ENCODE measurements at places on chromosomes 13 and 19.

DNA sequence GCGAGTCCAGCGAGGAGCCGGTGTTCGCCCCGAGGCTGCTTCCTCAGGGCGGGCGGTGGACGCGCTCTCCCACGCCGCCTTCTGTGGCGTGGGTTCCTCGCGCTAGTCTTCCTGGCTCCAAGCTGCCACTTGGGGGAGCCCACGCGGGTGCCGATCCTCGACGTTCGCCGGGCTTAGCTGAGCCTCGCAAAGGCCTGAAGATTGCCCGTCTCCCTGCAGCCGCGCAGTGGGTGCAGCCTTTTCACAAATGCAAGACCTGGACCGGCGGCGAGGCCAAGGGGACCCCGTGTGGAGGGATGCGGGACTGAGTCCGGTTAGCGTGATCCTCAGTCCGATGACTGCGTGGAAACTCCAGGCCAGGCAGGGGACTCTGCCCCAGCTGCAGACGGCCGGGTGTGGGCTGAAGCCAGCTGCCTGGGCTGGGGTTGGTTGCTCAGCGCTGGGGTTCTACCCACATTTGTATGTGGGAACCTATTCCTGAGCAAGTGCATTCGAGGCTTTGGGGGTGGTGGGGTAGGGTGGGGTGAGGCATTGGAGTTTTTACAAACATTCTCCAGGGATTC lies 16.6 kb upstream of the LRP3 start:
- no peak for DNase-seq

DNA sequence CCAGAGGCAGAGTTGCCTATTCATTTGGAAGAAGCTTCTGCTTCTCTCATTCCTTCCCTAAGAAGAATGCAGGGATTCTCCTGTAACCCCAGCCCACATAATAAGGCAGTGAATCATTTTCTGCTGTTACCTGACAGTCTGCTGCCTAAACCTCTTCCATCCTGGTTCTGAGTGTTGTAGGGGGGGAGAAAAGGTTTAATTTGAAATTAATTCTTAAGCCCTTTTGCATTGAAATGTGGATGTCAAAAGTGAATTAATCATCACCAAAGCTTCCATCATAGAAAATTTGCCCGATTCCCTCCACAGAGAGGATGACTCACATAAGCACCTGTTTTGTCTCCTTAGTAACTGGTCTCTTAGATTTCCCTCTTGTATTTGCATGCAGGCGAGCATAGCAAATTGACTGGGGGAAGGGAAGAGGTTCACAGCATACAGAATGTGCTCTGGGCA lies 146.7 kb upstream of the FNDC3A start:
- peak; percentile 2 for DNase-seq

- DNase-seq = peak; percentile 46
Measured at GRCh38 chr13:97976610-97977521, 23.4 kb downstream of the IPO5 start.

- DNase-seq = no peak
Measured at GRCh38 chr13:28753946-28754345, 35.2 kb upstream of the SLC46A3 start.

DNA sequence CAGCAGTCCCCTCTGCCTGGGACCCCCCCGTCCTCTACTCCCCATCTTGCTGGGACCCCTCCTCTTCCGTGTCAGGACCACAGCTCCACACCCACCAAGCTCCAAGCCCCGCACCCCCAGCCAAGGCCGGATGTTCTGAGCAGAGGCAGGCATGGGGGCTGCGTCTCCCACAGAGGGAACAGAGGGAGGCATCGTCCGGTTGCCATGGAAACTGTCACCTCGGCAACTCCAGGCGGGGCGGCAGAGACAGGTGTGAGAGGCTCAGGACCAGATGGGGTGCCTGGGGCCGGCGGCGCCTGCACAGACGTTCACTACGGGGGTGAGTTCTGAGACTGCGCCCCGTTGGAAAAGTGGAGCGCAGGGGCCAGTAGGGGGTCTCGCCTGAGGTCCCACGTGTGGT lies 5.4 kb downstream of the RNU6-9 start:
- no peak for DNase-seq

DNA sequence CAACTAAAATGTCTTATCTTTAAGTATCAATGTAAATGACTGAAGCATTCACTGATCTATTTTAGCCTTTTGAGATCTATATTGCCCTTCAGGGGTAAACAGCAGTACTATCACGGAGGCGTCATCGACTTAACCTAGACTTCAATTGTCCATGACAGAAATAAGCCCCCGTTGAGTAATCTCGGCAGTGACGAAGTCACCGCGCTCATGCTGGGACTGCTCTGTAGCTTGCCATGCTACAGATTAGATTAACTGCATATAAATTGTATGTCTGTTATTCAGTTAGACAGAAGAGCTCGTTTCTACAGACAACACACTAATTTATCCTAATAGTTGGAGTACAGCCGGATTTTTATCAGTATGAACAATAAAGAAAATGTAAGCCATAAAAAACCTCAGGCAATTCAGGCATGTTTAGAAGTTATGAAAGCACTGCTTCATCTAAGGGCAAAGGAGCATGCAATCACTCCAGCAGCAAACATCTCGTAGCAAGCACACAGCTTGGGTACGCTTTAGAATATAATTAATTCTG lies 56.6 kb downstream of the TUBGCP3 start:
- DNase-seq = peak; percentile 9

DNA sequence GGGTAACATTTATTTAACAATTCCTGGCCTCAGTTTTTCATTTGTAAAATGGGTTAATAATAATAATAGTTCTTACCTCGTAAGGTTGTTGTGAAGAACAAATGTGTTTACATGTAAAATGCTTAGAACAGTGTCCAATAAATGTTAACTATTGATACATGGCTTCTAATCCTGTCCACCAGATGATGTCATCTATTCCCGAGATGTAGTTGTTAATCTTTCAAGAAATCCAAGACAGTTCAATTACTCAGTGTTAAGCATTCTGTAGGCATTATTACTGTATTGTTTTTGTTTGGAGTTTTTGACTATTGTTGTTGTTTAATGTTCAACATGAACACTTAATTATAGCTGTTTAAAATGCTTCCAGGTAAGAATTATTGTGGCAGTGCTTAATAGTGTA lies 131.0 kb upstream of the FNDC3A start:
- DNase-seq = no peak

DNA sequence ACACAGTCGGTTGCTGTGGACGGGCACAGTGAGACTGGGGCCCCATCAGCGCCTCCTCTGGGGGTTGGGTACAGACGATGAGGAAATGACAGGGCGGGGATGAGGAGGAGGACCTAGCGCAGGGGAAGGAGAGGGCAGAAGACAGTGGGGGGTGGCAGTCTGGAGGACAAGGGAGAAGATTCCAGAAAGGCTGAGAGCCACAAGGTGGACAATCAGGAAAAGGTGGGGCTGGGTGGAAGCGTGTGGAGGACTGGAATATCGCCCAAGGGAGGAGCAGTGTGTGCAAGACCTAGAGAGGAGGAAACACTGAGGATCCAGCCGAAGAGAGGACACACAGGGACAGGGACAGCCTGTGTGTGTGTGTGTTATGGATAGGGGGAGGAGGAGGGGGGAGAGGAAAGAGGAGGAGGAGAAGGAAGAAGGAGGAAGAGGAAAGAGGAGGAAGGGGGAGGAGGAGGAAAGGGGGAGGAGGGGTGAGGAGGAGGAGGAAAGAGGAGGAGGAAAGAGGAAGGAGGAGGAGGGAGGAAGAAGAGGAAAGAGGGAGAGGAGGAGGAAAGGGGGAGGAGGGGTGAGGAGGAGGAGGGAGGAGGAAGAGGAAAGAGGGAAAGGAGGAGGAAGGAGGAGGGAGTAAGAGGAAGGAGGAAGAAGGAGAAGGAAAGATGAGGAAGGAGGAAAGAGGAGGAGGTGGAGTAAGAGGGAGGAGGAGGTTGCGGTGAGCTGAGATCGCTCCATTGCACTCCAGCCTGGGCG lies 15.8 kb upstream of the GARIN5A start:
- no peak for DNase-seq

DNA sequence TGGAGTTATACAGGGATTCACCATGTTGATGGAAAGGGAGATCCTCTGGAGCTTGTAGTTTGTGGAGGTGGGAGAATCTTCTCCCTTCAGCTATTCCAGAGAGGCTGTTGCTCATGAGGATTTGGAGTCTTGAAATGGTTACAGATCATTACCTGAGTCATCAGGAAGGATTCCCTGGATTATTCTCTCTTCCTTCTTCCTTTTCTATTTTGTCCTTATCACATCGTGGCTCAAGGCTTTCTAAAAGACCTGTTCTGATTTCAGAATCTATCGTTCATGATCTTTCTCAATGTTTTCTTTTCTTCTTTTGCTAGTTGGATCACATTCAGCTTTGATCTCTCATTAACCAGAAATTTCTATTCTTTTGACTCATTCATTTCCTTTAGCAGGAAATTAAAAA lies 196.0 kb downstream of the KLF5 start:
- no peak for DNase-seq

DNA sequence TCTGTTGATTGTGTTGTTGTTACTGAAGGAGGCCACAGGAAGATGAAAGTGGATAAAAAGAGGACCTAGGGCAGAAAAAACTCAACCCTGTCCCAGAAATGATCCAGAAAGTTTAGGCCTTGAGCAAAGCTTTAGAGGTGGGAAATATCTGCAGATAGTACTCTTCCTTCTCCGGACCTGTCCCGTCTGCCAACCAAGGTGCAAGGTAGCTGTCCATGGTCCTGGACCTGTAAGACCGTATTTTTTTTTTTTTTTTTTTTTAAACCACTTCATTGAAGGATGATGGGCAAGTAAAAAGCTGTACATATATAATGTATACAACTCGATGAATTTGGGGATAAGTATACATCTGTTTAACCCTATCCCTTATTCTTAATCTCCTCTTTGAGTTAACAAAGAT lies 225.9 kb downstream of the OLFM4 start:
- DNase-seq = peak; percentile 69

DNA sequence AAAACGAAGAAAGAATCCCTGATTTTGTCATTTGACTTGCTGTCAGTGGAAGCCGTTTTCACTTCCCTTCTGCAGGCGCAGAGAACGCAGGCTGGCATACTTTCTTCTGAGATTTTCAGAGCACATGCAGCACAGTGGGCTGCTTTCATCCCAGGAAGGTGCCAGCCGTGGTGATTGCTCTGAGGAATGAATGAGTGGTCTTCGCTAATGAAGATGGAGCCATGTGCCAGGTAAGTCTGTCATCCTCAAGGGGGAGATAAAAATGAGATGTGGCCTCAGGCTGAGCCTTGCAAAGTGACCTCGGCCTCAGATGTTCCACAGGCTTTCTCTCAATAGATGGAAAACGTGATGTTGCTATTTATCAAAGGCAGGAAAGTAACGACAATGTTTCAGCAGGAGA lies 94.6 kb upstream of the FARP1 start:
- no peak for DNase-seq

- DNase-seq = no peak
Measured at GRCh38 chr19:43773725-43774102, 7.1 kb downstream of the KCNN4 start.

DNA sequence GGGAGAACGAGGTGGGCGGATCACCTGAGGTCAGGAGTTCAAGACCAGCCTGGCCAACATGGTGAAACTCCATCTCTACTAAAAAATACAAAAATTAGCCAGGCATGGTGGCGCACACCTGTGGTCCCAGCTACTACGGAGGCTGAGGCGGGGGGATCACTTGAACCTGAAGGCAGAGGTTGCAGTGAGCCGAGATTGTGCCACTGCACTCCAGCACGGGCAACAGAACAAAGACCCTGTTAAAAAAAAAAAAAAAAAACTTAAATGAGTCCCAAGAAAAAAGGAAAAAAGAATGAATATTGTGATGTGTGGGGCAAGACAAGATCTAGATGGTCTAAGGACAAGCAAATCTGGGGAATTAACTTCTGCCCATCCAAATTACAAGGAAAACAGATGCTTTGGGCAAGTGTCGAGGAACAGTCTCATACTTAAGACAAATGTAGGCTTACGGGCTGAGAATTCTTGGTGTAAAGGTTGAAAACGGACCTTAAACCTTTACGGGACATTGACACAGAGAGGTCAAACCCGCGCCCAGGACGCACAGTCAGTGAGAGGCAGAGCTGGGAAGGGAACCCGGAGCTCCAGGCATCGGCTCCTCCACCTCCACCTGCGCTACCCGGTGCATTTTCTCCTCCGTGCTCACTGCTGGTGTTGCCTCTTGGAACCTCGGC lies 656 bp upstream of the ZNF324 start:
- no peak for DNase-seq

DNA sequence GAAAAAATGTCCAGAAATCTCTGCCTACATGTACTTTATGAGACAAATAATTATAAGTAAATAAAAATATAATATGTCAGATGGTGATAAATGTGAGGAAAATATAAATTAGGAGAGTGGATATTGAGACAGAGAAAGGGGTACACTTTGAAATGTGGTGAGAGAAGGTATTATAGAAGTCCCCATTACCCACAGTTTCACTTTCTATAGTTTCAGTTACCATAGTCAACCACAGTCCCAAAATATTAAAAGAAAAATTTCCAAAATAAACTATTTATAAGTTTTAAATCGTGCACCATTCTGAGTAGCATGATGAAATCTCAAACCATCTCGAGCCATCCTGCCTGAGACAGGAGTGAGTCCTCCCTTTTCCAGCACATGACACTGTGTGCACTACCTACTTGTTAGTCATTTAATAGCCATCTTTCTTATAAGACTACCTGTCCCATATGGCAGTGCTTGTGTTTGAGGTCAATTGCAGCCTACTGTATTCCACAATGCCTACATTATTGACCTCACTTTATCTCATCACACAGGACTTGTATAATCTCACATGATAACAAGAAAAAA lies 653.7 kb downstream of the DACH1 start:
- DNase-seq = no peak

- DNase-seq = no peak
Measured at GRCh38 chr19:5354403-5354802, 13.8 kb upstream of the PTPRS start.

GRCh38 chr13:37010424-37010823 lies 9.8 kb downstream of the EXOSC8 start:
- DNase-seq = no peak

DNA sequence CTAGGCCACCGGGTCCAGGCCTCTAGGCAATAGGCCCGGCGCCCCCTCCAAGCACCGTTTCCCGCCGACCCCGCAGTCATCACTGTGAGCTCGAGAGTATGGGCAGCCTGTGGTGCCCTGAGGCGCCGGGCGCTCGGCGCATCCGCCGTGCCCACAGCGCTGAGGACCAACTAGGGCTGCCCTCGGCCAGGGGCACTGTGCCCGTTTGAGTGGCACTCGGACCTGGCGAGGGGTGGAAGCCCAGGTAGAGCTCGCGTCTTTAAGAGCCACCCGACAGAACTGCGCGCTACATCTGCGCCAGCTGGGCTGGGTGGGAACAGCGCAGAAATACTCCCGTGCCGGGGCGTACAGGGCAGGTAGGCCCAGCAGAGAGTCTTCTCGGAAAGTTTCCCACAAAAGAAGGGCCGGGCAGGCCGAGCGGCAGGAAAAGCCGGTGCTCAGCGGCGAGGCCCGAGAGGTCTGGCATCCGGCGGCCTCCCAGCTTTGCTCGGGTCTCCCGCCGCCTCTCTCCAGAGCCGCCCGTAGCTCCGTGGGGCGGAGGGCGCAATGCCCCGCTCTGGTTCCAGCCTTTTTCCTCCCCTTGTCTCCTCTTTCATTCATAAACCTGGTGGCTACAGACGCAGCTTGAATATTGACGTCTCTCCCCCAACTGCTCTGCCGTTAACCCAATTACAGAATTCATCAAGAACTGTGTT lies 5.4 kb upstream of the SOX1 start:
- DNase-seq = no peak

Measured in tongue (tissue), 3 donors.